Fibroblast of skin of back (primary cell): ENCODE measurements at places on chromosomes 7 and 10.

DNA sequence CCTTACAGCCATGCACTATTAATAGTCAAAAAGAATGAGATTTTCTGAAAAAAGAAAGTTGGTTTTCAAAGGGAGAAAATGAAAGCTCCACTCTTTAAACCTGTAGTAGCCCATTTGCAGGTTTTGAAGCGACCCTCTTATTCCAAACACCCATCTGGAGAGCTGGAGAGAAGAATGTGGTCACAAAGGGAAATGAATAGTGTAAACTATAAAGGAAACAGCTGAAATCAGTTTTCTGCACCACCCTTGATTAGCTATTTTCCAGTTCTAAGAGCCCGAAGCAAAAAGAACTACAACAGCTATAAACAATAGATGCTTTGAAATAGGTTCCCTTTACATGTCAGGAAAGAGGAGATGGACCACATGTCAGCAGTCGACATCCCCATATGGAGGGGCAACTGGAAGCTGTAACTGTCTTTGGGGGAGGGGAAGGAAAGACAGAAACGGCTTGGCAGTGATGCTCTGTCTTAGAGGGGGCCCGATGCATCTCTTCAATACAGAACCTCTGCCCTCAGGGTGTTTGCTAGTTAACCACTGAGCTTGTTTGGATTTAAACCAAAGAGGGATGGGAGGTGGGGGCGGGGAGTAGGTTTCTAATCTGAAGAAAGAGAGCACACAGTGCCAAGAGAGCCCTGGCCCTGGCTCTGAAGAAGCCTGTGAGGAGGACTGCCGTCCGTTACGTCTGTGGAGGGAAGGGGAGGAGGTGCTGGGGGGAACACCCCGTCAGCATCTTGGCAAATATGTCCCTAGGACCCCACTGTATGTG, 55.3 kb downstream of the CPVL start:
- no peak for DNase-seq

DNA sequence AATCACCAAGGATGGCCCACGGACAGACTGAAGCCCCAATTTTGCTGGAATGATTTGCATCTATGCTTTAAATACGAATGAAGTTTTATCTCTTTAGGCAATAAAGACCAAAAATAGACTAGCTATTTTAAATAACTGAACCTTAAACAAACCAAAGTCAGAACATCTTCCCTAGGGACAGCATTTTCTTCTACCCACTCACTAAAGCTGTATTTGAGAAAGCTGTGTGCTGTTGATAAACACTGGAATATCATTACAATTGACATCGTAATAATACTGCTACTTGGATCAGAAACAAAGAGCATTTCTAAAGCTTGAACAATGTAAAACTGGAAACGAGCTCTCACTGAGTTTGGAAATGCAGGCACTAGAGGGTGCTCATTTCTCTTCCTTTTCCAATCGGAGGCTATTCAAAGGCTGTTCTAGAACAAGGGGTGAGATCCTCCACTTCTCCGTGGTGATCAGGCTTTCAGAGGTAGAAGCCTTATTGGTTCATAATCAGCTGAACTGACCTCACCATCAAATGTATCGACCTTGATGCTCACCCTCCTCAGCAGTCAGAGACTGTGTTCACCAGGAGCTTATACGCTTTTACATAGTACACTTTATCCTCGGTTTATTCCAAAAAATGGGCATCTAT, 225.3 kb upstream of the PRSS1 start:
- no peak for DNase-seq

GRCh38 chr10:102815790-102816549, 21.2 kb downstream of the CYP17A1 start:
- peak; percentile 87 for DNase-seq

GRCh38 chr7:139647085-139647484, 123.6 kb downstream of the CLEC2L start:
- no peak for DNase-seq

- peak; percentile 95 for DNase-seq
These were observed at the start of gene GPNMB for GRCh38 chr7:23246555-23246954. GPNMB (plus strand) TSS chr7:23246775; CDS start chr7:23246858, 83 bp downstream.

- DNase-seq = no peak
These were observed 63.1 kb upstream of the MEOX2 start for GRCh38 chr7:15749631-15750030.

DNA sequence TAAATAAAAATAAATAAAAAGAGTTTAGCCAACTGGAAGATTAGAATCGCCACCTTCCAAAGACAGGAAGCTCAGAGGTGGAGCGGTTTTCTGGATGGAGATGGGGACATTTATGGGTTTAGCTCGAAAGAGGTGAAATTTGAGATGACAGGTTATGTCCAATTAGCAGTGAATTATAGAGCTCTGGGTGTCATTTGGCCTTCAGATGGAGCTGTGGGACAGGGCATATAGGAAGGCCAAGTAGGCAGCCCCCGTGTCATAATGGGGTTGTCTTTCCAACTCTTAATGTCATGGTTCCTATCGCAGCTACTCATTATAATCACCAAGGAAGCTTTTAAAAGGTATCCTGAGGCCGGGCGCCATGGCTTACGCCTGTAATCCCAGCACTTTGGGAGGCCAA, 21.0 kb upstream of the EEPD1 start:
- no peak for DNase-seq

GRCh38 chr10:19892270-19892669, 76.0 kb downstream of the PLXDC2 start:
- DNase-seq = no peak
